ENCODE measurements at places on chromosomes 5 and 9.

GRCh38 chr9:31590091-31590490 lies 794.4 kb upstream of the ACO1 start:
- no peak for DNase-seq

DNA sequence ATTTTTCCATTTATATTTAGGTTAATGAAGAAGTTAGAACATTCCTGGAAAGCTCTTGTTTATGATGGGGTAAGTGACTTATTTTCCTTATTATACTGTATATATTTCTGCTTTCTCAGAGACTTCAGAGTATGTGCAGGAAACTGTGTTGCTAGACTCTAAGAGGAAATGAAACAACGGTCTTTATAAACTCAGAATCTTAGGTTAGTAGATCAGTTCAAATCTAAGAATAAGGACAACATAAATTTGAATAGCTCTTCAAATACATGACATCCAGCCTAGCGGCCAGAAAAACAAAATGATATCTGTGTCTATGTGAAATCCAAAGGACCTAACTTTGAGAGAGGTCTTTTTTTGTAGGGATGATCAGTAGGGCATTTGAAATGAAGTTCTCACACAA lies 94.3 kb downstream of the PRKACG start:
- no peak for DNase-seq

- DNase-seq, result no peak
Observed at GRCh38 chr5:56671571-56671970, 143.8 kb upstream of the MAP3K1 start.

DNA sequence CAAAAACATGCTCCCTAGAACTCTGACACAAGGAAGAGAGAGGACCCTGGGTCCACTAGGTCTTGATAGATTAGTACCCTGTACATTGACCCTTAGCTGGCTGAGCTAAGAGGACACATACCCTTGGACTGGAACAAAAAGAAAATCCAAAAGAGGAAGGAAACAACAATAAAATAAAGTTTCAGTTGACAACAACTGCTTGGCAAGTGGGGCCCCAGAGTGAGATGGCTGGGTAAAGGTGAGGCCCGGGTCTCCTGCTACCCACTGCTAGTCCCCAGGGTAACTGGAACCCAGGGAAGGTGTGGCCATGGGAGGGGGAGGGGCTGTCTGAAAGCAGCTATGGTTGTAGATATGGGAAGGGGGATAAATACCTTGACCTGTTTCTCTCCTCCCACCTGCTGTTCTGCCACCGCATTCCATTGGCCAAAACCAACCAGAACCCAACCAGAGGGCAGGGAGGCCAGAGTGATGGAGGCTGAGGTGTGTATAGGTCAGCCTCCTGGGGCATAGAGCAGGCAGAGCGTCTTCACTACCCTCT lies 11.7 kb downstream of the TAL2 start:
- no peak for DNase-seq

- no peak for DNase-seq
Observed at GRCh38 chr9:16613605-16614004, 256.9 kb downstream of the BNC2 start.

- DNase-seq, result no peak
Observed at GRCh38 chr5:39021413-39021812, 52.8 kb downstream of the RICTOR start.

GRCh38 chr5:152942633-152943336 lies 537.7 kb upstream of the NMUR2 start:
- no peak for DNase-seq

- no peak for DNase-seq
Observed at GRCh38 chr9:37992924-37993349, 76.1 kb downstream of the SHB start.

DNA sequence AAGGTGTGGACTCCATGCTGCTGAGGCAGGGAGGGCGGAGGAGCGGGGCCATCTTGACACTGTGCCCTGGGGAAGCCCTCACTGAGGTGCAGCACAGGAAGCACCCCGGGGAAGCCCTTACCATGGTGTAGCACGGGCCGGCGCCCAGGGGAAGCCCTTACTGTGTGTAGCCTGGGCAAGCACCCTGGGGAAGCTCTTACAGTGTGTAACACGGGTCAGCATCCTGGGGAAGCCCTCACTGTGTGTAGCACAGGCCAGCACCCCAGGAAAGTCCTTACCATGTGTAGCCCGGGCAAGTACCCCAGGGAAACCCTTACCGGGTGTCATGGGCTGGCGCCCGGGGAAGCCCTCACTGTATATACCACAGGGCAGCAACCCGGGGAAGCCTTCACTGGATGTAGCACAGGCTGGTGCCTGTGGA lies 62.6 kb upstream of the ZNF354B start:
- no peak for DNase-seq

- peak; percentile 34 for DNase-seq
Observed at GRCh38 chr9:86946201-86947145, 833 bp downstream of the GAS1 start.

GRCh38 chr9:22682961-22683699 lies 236.5 kb downstream of the DMRTA1 start:
- no peak for DNase-seq

- no peak for DNase-seq
Observed at GRCh38 chr9:124882231-124882630, 20.3 kb downstream of the ARPC5L start.

- peak; percentile 22 for DNase-seq
Observed at GRCh38 chr9:116494815-116495634, 192.1 kb upstream of the TRIM32 start.

- no peak for DNase-seq
Observed at GRCh38 chr5:132526290-132526973, 16.9 kb downstream of the IL5 start.

GRCh38 chr5:9363026-9363425 lies 182.8 kb downstream of the SEMA5A start:
- DNase-seq, result no peak

GRCh38 chr5:103371046-103371607 lies 112.6 kb downstream of the MACIR start:
- DNase-seq, result no peak

DNA sequence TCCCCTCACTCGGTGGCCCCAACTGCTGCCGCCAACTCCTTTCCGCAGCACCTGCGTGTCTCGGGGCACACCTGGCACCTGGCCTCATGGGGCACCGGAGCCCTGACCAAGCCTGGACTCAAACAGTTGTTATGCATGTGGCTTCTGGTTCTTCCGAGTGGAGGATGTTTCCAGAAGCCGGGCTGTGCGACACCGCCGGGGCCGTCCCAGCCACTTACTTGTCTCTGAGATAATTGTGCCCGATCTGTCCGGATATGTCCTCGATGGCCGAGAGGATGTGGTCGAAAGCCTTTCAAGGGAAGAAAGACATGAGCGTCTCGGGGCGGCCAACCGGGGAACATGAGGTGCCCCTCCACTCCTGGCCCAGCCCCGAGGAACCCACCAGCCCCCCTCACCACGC lies 38.4 kb downstream of the EXOC3 start:
- DNase-seq, result no peak

DNA sequence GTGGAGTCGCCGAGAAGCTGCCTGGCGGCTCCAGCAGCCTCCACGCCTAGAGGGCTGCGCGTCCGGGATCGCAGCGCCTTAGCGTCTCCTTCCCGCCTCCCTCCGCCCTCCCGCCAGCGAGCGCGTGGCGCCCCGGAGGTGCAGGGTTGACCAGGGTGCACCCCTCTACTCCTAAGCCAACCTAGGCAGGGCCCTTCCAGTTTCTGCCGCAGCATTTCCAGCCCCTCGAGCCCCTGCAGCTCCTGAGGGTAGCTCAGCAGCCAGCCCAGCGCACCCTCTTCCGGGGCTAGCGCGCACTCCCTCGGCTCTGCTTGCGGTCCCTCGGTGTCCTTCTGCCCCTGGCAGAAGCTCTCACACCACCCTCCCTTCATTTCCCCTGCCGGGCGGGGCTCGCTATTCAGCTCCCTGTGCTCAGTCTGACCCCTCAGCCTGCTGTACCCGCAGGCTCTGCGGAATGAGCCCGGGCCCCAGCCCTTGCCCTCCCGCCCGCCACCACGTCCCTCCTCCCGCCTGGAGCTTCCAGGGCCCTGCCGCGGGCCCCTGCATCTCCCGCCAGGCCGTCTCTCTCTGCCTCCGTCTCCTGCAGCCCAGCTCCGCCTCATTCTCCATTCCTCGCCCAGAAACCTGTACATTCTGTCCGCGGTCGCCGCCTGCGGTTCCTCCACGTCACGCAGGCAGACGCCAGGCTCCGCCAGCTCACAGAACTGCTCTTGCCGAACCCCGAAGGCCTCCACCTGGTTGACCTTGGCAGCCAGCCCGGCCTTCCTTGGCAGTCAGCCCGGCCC lies 61.8 kb downstream of the SPATA31C2 start:
- DNase-seq, result peak; percentile 45

DNA sequence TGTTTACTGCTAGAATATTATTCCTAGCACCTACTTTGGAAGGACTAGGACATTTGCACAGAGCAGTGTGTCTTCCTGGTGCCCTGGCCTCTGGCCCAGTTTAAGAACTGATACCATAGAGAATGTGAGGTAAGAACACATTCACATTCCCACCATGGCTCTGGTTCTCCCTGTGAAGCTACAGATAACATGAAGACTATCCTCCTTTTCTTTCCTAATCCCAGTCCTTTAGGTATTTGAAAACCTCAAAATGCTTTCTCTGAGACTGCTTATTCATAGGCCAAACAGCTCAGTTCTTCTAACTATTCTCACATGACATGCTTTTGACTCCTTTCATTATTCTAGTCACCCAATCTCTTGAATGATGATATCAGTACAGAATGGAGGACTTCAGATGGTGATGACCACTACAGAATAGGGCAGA lies 11.9 kb downstream of the FAM219A start:
- DNase-seq, result no peak

DNA sequence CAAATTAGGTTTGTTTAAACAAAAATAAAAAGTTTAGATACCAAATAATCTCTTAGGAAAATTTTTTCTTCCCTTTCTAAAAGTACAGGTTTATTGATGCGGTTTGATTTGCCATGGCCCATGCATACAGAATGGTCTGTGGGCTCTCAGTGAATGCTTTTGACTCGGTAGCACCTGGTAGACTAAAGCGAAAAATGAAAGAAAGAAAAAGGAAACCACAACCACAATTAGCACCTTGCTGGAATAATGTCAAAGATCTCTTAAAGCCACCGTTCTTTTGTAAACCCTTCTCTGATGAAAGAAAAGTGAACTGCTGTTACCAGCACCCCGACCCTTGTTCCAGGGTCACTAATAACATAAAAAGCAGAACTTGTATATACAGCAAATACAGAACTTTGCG lies 157.9 kb downstream of the NFIB start:
- DNase-seq, result no peak

- no peak for DNase-seq
Observed at GRCh38 chr5:116437922-116438578, 136.6 kb downstream of the SEMA6A start.

GRCh38 chr5:137344723-137345322 lies 154.3 kb downstream of the SPOCK1 start:
- DNase-seq, result no peak

DNA sequence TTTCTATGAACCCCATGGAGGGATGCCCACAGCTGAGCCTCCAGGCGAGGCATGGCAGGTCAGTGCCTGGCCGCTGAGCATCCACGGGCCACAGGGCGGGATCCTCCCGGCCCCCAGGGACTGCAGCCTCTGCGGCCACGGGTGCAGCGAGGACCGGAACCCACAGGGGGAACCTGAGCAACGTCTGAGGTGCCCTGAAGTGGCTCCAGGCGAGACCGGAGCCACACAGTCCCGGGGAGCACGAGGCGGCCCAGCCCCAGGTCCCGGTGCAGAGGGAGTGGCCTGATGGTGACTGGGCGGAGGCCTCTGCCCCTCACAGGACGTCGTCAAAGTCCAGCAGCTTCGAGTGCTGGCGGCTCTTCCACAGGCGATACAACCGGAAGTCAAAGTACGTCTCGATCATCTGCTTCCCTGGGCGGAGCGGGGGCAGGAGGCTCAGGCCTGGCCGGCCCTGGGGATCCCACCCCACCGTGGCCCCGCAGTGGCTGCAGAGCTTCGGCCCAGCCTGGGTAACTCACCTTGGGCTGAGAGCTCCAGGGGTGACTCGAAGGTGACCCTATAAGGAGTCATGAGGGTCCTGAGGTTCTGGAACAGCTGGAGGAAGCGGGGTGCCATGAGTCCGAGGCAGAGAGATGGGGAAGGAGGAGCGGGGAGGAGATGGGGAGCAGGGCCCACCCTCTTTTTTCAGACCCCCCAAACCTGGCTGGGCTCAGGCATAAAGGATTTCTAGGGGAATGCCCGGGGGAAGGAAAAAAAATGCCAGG lies 8.1 kb upstream of the ENTPD8 start:
- DNase-seq, result no peak

GRCh38 chr5:32760091-32760509 lies 49.0 kb downstream of the NPR3 start:
- no peak for DNase-seq

DNA sequence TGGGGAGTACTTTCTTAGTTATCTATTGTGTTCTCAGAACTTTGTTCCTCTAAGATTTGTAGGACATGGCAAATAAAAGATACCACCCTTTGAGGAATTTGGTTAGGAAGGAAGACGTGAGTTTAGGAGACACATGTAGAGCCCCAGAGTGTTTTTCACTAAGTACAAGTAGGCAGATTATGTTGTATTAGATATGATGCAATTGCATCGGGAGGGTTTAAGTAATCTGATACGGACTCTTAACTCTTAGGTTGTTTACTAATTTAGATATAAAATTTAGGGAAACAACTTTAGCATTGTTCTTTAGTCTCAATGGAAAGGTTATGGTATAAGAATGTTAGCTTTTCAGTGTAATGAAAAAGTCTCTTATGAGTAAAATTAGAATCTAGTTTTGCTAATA lies 84.4 kb downstream of the TRIO start:
- DNase-seq, result no peak

- no peak for DNase-seq
Observed at GRCh38 chr9:27496135-27496504, 28.0 kb upstream of the IFNK start.

- DNase-seq, result no peak
Observed at GRCh38 chr9:132622159-132622558, 39.8 kb downstream of the BARHL1 start.

GRCh38 chr9:36249189-36249588 lies 9.1 kb downstream of the GNE start:
- no peak for DNase-seq

DNA sequence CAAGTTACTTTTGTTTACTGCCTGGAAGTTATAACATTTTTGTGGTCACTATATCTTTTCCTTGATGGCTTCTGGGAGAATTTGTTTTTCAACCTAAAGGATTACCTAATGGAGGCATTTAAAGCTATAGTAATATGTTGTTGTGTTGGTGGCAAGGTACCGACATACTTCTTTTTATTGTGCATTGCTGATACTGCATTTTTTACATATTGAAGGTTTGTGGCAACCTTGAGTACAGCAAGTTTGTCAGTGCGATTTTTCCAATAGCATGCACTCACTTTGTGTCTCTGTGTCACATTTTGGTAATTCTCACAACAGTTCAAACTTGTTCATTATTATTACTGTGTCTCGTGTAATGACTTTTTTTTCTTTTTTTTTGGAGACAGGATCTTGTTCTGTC lies 246.3 kb downstream of the LRRC70 start:
- DNase-seq, result no peak

GRCh38 chr5:58107704-58108103 lies 352.2 kb downstream of the PLK2 start:
- DNase-seq, result no peak

- DNase-seq, result no peak
Observed at GRCh38 chr5:9545136-9545991, 511 bp downstream of the SEMA5A start.

GRCh38 chr9:22278426-22278825 lies 168.2 kb upstream of the DMRTA1 start:
- DNase-seq, result no peak

All from activated CD4-positive, alpha-beta T cell treated with anti-CD3 and anti-CD28 coated beads for 24 hours (primary cell).